Muscle of arm (tissue), 14 donors: ENCODE measurements at places on chromosomes 2 and 18.

GRCh38 chr2:112794131-112794733 lies 9.9 kb upstream of the IL1A start:
- DNase-seq = no peak

GRCh38 chr2:73601780-73602179 lies 40.4 kb downstream of the NAT8 start:
- no peak for DNase-seq

DNA sequence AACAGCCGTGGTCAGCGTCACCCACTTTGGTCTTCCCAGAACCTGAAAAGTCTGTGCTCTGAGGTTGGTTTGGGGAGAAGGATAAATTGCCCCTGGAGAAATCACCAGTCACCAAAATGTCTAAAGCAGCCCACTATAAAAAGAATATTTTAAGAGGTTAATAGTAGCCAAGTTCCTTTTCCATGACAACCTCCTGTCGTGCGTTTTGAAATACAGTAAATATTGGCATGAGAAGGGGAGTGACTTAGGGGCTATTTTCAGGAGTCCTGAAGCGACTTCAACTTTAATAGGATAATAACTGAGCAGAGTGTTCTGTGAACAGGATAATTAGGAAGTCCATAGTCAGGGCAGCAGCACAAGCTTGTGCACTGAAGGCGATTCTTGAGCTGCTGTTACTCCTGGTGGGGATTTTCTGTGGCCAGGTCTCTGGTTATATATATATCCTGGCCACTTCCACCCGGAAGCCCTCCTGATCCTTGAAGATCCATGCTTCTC lies 49.3 kb downstream of the RNF144A start:
- DNase-seq = no peak

- no peak for DNase-seq
Measured at GRCh38 chr18:10006311-10006893, 92.6 kb downstream of the VAPA start.

DNA sequence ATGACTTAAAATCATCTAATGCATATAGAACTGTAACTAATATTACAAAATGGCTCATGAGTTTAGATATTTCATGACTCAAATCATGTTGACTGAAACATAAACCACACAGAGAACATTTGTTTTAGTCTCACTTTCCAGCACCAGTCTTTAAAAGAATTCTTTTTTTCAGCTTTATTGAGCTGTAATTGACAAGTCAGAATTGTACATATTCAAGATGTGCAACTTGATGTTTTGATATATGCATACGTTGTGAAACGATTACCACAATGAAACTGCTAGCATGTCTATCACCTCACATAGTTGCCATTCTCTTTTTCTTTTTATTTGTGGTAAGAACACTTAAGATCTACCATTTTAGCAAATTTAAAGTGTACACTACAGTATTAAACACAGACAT lies 25.0 kb upstream of the TMEM178A start:
- DNase-seq = no peak

GRCh38 chr2:31235504-31235902 lies 1.6 kb downstream of the EHD3 start:
- peak; percentile 31 for DNase-seq

- no peak for DNase-seq
Measured at GRCh38 chr2:240472078-240472790, 36.8 kb downstream of the GPC1 start.

DNA sequence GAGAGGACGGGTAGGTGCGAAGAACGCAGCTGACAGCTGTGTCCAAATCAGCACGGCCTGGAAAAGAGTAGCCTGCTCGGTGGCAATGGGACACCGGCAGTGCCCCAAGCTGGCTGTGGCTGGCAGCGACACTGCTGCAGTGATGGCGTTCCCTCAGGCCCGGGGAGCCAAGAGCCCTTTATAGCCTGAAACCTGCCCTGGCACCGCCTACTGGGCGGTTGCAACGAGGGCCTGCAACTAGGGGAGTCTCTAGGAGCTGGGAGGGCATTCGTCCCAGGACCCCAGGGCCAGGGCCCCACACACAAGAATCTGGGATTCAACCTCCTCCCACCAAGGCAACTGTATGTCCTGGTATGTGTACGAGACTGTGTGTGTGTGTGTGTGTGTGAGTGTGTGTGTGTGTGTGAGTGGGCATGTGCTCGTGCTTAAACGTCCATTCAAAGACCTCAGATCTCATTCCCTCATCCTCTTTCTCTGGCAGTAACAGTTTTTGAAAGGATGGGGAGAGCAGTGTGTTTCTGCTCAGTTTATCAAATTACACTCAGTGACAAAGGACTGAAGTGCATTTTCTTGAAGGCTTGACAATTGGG lies 6.8 kb upstream of the CYP26B1 start:
- DNase-seq = no peak

DNA sequence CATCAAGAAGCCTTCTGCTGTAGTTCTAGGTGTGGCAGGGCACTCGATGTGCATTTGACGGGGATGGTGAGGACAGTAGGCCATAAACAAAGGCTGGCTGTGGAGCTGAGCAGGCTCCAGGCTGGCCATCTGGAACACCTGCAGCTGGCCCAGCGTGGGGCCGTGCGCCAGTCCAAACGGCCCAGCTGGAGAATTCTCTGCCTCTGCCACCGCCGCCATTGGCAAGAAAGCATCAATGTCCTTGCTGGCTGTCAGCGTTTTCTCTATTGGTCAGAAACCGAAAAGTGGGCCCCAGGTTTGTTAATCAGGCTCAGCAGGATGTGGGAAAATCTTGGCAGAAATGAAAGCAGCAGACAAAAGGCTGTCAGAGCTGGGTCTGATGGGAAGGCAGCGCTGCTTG lies 24.0 kb upstream of the CTIF start:
- no peak for DNase-seq

DNA sequence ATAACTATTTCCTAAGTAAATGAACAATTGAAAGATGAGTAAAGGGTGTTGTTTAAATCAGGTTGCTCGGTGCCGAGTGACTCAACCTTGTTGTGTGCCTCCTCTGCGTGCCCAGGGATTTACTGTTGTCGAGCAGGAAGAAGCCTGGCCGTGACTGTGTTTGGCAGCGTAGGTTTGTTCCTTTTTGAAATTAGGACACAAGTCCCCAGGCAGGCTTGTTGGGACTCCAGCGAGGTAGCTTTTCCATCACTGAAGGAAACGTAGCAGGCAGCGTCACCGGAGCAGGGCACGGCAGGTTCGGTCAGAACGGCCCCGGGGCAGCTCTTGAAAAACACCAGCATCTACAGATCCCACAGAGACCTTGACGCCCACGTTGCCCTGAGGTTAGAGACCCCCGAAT lies 48.6 kb downstream of the TMEM18 start:
- DNase-seq = no peak

GRCh38 chr2:206790311-206790935 lies 25.0 kb downstream of the FASTKD2 start:
- no peak for DNase-seq

- no peak for DNase-seq
Measured at GRCh38 chr18:69944436-69944835, 3.2 kb downstream of the CD226 start.

DNA sequence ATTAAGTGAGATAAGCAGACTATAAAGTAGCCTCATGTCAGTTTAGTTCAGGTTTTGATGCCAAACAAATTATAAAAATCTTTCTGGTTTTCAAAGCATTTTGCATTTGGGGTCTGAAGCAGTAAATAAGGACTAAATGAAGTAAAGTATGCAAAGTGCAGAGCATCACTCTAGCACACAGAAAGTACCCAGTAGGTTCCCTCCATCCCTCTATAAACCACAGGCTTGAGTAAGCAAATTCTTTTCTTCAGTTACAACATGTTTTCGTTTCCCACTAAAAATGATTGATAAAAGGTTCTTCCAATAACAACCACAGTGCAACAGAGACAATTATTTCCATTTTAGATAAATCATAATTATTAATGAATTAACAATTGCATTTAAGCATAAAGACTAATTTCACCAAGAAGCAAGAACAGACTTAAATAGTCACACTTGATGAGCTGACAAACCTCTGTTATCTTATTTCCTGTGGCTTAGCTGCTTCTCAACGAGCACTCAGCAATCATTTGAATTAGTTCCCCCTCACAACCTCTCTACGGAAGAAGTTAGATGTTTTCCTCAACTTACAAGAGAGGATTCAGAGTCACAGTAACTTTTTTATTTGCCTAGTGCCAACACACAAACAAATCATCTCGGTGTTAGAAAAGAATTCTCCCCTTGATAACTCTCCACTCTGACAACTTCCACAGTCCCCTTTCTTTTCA lies 249.8 kb downstream of the NBAS start:
- no peak for DNase-seq

DNA sequence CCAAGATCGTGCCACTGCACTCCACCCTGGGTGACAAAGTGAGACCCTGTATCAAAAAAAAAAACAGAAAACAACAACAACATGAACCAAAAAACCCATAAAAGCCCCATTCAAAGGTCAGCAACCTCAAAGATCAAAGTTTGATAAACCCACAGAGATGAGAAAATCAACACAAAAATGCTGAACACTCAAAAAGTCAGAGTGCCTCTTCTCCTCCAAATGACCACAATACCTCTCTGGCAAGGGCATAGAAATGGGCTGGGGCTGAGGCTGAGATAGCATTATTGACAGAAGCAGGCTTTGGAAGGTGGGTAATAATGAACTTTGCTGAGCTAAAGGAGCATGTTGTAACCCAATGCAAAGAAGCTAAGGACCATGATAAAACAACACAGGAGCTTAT lies 66.3 kb downstream of the FARP2 start:
- no peak for DNase-seq

DNA sequence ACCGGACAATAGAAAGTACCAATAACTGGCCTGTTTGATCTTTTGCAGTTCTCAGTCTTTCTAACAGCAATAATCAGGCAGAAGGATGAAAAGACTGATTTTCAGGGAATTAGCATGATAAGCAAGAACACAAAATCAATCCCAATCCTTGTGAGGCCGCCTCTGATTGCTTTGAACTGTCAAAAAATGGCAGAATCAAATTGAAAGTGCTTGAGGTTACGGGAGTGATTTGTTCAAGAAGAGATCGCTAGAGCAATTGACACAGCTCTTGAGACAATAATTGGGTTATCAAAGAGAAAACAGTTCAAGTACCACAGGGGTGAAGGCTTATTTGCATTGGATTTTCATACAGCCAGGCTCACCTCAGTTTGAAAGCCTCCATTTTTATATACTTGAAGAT lies 663.4 kb downstream of the ARHGAP15 start:
- no peak for DNase-seq

GRCh38 chr2:20401489-20401835 lies 45.4 kb upstream of the RHOB start:
- no peak for DNase-seq

DNA sequence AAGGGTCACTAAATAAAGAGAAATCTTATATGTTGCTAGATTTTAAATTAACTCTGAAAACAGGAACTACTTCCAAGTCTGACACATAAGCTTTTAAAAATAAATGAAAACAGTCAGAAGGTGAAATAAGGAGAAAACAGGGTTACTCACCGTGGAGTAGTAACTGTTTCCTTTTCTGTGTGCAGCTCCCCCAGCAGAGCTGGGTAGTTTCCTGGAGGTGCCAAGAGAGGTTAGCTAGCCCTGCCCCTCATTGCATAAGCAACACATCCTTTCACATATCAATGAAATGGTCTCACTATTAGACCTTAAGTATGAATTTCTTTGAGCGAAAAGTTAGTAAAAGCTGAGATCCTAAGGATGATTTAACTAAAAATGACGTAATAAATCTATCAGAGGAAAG lies 54.0 kb upstream of the GPR75 start:
- DNase-seq = no peak

DNA sequence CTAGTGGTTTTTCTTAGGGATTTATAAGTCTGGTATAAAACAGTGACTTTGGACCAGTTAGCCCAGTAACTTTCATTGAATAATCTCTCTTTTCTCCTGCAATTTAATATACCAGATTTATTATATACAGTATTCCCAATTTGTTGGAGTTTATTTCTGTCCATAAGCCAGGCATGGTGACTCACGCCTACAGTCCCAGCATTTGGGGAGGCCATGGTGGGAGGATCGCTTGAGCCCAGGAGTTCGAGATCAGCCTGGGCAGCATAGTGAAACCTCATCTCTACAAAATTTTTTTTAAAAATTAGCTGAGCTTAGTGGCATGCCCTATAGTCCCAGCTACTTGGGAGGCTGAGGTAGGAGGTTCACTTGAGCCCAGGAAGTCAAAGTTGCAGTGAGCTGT lies 26.7 kb downstream of the CNNM4 start:
- no peak for DNase-seq

GRCh38 chr2:175877845-175878544 lies 124.1 kb downstream of the LNPK start:
- DNase-seq = no peak

DNA sequence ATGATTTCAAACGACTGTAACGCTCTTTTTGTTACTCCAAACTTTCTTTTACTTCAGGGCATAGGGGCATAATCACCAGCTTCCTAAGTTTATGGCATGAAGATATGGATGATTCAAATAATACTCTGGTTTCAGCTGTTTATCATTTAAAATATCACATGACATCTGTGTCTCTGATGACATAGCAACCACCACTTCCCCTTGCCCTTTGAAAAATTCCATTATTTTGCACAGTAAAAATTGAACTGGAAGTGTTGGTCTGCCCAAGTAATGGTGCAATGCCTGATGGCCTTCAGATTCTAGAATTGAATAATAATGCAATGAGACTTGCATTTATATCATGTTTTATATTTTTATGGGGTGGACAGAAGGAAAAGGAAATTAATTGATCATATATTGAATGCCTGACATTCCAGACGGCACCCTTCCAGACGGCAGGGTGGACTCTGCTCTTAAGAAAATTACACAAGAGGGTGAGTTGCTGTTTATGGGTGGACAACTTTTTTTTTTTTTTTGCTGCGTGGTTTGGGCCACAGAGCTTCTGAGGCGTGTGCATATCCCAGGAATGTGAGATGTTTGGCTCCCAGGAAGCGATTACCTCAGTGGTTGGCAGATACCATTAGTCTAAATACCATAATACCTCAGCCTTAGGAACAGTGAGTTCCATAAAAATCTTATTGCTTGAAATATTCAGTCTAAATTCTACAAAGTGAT lies 101.7 kb upstream of the ZNF521 start:
- no peak for DNase-seq

DNA sequence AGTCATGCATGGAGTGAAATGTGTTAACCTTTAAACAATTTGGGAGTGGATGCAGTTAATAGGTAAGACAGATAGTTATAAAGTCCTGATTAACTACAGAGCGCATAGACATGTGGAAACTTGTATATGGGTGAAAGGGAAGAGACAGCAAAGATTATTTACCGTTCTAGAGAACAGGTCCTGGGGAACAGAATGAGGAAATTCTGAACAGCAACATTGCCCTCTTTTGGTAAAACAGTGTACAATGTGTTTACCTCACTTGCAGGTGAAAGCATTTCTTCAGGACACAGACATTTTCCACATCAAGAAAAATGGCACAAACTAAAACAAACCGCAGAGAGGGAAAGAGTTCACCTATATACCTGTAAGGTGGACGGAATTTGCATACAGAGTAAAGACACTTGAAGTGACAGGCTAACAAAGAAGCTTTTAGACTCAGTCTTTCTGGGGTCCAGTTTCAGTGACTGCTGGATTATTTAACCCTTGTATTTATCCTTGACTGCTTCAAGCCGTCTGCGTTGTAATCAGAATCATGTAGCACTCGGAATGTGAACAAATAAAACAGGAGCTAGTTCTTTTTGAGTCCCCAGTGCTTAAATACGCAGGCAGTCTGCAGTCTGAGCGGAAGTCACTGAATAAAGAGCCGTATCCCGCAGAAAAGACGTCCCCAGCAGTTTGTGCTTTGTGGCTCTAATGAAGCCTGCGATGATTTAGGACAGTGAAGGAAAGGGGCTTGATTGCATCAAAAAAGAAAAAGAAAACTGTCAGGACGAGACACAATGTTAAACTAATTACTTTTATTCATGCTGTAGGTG lies 364.8 kb upstream of the GALNT5 start:
- DNase-seq = peak; percentile 52

GRCh38 chr2:133790711-133791110 lies 222.4 kb upstream of the NCKAP5 start:
- DNase-seq = no peak

- peak; percentile 25 for DNase-seq
Measured at GRCh38 chr2:229920011-229920641, 1.7 kb downstream of the TRIP12 start.
